Vagina (tissue), 2 donors: ENCODE measurements at places on chromosomes 2 and 18. TPM values are rescaled to one million over a fixed set of nuclear protein-coding genes. Genes with fewer than 3 reads are reported as not detected.

DNA sequence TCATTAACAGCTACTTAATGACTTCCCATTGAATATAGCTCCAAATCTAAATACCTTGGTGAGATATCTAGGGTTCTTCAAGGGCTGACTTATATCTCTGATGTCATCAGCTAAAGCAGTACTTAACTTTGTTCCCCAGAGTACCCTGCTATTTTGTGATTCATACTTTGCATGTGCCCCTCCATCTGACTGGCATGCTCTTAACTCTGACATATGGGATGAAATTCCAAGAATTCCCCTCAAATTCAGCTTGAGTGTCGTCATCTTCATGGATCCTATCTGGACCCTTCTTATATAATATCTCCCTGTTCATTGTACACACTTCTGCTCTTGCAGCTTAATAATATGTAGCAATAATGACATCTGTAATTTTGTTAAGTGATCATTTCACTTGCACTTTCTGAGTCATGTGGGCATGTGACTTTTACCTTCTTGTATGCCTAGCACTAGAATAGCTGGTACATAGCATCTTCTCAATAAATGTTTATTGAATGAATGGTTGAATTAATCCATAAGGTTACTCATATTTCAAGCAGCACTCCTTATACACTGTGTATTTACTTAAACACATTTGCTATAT, 172.9 kb downstream of the WDR7 start:
- no peak for DNase-seq

- no peak for DNase-seq
Measured at GRCh38 chr2:58521803-58522554, 280.9 kb upstream of the FANCL start.

DNA sequence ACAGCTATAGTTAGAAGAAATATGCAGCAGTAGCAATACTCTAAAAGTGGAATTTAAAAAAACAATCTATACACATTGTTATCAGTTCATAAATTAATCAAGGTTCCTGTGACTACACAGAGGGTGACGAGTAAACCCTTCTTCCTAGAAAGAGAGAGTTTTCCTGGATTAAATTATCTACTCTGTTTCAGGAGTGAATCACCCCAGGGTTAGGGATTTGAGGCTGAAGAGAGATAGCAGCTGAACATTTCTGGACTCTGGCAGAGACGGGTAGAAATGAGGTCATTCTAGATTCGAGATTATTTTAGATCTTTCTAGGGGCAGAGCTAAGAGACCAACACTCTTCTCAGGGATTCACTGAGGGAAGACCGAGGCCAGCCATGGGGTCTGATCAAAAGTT, 38.8 kb upstream of the PMAIP1 start:
- no peak for DNase-seq

DNA sequence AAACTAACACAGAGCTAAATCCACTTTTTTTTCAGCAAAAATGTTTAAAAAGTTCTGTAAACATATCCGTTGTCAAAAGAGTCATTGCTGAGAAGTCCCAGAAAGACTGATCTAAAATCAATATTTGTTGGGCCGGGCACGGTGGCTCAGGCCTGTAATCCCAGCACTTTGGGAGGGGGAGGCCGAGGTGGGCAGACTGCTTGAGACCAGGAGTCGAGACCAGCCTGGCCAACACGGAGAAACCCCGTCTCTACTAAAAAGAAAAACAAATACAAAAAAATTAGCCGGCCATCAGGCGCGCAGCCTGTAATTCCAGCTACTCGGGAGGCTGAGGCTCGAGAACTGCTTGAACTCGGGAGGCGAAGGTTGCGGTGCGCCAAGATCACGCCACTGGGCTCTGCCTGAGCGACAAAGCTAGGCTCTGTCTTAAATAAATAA, 1.4 kb downstream of the OLA1 start:
- no peak for DNase-seq

- DNase-seq, result no peak
Measured at GRCh38 chr2:105510761-105511528, 112.1 kb upstream of the FHL2 start.

- no peak for DNase-seq
Measured at GRCh38 chr2:168149986-168150385, 97.4 kb downstream of the STK39 start.

DNA sequence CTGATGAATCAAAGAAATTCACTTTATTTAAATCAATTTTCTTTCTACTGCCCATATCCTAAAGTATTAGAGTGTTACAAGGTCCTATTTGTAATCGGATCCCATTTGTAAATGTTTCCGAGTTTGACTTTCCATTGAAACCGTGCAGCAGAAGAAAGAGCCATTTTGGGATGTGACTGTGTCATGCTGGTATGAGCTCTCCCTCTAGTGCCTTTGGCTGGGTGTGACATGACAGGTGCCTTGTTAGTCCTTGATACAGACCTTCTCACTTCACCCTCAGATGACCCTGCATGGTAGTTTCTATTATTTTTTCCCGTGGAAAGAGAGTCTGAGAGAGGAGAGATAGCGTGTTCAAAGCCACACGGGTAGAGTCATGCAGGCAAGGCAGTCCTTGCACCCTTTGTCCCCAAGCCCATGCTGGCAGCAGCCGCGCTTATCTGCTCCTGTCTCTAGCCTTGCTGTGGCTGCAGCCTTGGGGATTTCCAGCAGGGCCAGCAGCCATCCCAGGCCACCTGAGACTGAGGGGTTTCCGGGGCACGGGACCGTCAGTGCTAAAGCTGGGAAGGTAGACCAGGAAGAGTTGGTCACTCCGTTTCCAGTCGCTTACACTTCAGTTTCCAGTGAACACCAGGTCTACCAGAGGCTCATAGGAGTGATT, 21.4 kb downstream of the CHMP1B start:
- DNase-seq, result no peak

DNA sequence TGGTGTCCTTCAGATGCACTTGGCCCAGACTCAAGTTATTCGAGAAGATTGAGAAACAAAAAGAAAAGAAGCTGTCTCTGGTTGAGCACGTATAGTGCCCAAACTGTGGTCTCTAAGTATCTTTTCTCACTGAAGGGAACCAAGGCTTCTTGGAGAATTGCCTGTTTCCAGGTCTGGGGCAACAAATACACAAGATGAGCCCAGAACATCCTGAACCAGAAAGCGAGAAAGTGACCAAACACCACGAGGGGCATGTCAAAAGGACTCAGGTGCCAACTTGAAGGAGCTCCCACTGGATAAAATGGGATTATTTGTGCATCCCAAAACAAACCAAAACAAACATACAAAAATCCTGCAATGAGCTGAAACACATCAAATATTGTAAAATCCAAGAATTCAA, 13.6 kb upstream of the ATOH8 start:
- no peak for DNase-seq

GRCh38 chr2:157843081-157843480, 33.0 kb downstream of the ACVR1 start:
- DNase-seq, result no peak

- DNase-seq, result no peak
Measured at GRCh38 chr18:65990944-65991708, 240.3 kb downstream of the CDH7 start.

DNA sequence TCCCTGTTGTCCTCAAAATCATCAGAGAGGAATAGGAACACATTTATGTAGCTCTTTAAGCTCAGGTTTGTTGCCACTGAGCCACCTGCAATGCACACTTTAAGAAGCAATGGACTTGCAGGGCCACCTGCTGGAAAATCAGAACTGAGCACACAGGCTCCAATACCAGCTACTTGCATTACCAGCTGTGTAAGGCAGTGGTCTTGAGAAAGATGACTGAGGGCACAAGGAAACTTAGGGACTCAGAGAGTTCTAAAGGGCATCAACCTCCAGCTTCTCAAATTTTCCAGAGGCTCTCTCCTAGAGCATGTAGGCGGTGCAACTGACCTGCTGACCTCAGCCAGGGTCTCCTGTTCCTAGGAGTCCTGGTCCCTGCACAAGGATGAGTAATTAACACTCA, 2.5 kb upstream of the CNDP2 start:
- DNase-seq, result peak; percentile 86

DNA sequence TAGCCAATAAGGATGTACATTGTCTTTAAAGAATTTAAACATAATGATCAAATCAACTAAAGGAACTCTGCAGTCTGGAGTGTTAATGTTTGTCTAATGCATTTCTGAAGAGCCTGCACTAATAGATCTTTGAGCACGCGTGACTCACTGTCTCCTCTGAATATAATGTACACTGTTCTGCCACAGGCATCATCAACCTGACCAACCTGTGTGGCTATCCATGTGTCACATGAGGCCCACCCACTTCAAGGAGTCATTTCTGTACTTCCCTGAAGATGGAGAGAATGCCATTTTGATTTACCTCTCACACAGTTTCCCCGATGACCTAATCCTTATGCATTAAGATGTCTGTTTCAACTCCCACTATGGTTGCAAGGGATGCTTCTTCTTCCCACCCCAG, 434.0 kb upstream of the SPHKAP start:
- DNase-seq, result no peak

- no peak for DNase-seq
Measured at GRCh38 chr2:58571181-58571852, 330.2 kb upstream of the FANCL start.

GRCh38 chr2:47039913-47040562, 115.1 kb downstream of the STPG4 start:
- DNase-seq, result no peak

- no peak for DNase-seq
Measured at GRCh38 chr2:207330912-207331311, 165.2 kb upstream of the KLF7 start.

DNA sequence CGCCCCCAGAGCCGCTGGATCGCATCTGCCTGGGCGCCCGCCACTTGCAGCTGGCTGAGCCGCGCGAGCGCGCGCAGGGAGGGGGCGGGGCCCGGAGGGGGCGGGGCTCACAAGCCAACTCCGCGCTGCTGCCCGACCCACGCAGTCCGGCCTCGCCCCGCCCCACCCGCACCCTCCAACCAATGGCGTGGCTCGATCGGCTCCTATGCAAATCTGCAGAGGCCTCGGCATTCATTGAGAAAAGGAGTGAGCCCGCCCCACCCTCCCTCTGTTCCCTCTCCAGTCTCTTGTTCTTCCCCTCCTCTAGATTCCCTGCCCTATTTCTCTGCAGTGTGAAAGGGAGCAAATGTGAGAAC, at the start of gene ALK:
TSS of gene ALK (minus strand) at position 27 of the 356 bp plus-strand sequence. CDS start 927 bp downstream, outside the sequence.
- no peak for DNase-seq

DNA sequence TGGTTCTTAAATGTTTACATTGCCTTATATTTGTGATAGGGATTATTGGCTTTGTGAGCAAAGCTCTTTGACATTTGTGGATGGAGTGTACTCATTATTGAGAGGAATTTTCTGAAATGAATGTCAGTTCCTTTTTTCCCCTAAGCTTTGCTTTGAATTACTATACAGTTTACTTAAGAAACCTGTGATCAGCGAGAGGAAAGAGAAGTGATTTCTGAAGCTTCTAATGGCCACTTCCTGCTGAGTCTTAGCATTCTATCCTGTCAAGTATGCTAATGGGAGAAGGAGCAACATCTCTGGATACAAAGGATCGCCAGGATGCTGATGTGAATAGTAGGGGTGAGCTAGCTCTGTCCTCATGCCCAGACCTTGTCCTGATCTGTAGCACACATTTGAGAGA, 47.8 kb upstream of the MGAT5 start:
- DNase-seq, result no peak

DNA sequence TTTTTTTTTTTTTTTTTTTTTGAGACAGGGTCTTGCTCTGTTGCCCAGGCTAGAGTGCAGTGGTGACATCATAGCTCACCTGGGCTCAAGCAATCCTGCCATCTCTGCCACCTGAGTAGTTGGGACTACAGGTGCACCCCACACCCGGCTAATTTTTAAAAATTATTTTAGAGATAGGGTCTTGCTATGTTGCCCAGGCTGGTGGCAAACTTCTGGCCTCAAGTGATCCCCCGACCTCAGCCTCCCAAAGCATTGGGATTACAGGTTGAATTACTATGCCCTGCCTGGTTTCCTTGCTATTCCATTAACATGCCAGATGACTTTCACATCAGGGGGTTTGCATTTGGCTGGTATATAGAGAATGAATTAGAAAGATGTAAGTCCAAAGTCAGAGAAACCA, 253.2 kb downstream of the CAMKMT start:
- no peak for DNase-seq

DNA sequence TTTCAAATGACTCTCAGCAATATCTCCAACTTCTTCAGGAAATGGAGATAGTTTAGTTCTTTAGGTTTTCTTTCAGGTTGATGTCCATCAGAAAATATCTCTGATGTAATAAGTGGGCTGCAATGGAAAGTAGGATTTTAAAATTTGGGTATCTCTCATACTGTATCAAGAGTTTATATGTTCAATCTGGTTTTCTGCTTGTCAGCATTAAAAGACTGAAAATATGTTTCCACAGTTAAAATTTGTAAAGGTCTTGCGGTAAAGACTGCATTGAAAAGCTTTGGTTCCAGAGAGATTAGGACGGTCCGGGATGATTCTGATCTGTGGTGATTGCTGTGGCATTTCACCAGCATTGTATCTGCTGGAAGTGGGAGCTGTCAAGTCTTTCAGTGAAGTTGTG, 83.2 kb downstream of the LYPD1 start:
- DNase-seq, result no peak

TNS1 gene
- 216 TPM for total RNA-seq

SERPINB7 gene
- 0.49 TPM for total RNA-seq

ZNF516 gene
- total RNA-seq, result 46.4 TPM

CNGA3 gene
- total RNA-seq, result not detected

IL1A gene
- total RNA-seq, result 0.98 TPM

CIB4 gene
- not detected for total RNA-seq

CCDC150 gene
- 3.9 TPM for total RNA-seq

SLC38A11 gene
- 2.2 TPM for total RNA-seq

ZNF514 gene
- total RNA-seq, result 14.0 TPM

LIMS2 gene
- 44.2 TPM for total RNA-seq

ZC3H6 gene
- 12.0 TPM for total RNA-seq

ABCB11 gene
- total RNA-seq, result not detected

GALNT1 gene
- 29.2 TPM for total RNA-seq

DNER gene
- 11.3 TPM for total RNA-seq

TIMM21 gene
- 25.0 TPM for total RNA-seq
